ENCODE measurements at places on chromosomes 2 and 18.

- DNase-seq, result no peak
Observed at GRCh38 chr2:193900292-193900691, 1705.6 kb upstream of the TMEFF2 start.

- DNase-seq, result no peak
Observed at GRCh38 chr2:239821694-239822075, 203.5 kb downstream of the NDUFA10 start.

DNA sequence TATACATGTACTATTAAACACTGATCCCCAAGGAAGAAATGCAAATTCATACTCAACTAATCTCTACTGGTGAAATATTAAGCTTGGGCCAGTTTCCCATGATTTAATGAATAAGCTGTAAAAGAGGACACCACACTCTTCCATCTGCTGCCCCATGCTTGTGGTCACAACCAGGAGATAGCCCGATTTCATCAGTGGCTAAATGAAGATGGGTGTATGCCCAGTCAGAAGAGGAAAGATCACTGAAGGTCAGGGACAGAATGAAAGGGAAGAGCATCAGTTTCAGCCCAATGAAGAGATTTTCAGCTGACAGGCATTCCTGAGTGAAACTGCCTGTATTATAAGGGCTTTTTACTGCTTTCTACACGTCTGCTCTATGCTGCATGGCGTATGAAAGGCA, 103.5 kb downstream of the KCNS3 start:
- DNase-seq, result no peak

- DNase-seq, result no peak
Observed at GRCh38 chr2:64035072-64035942, 16.1 kb upstream of the VPS54 start.

All from activated CD4-positive, CD25-positive, alpha-beta regulatory T cell (primary cell).